ENCODE measurements at places on chromosomes 4 and X. TPM values are rescaled to one million over a fixed set of nuclear protein-coding genes. Genes with fewer than 3 reads are reported as not detected.

DNA sequence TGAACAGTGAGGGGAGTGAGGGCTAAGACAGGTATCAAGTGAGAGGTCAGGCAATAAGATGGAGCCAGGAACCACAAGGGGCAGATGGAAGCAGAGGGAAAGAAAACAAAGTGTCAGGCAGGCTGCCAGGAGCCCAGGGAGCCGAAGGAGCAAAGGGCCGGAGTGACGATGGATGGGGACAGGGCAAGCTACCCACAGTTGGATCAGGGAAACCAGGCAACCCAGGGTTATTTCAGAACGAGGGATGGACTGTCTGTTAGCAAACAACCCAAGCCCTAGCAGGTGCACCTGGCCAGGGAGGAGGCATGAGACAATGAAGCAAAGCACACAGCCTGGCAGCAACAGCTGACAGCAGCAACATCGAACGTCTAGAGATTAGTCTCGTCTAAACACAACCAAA, 39.2 kb downstream of the SEL1L3 start:
- H3K4me3 ChIP-seq, result no peak overlapping the region
- H3K4me1 ChIP-seq, result peaks cover 4% of the 10 kb centered on the region
- no peak for DNase-seq

- no peak overlapping the region for H3K4me3 ChIP-seq
- DNase-seq, result no peak
- H3K27me3 ChIP-seq, result peaks cover 6% of the 10 kb centered on the region
- no peaks in the 10 kb centered on the region for H3K36me3 ChIP-seq
Measured at GRCh38 chr4:92265021-92265420, 38.7 kb upstream of the GRID2 start.

GRCh38 chr4:120010646-120011045, 56.0 kb downstream of the MAD2L1 start:
- no peak overlapping the region for H3K4me3 ChIP-seq
- no peak overlapping the region for H3K27ac ChIP-seq
- H3K36me3 ChIP-seq, result peaks cover 3% of the 10 kb centered on the region
- DNase-seq, result no peak
- no peaks in the 10 kb centered on the region for H3K27me3 ChIP-seq

GRCh38 chr4:65393078-65393477, 277.2 kb downstream of the EPHA5 start:
- H3K4me3 ChIP-seq, result no peak overlapping the region
- H3K36me3 ChIP-seq, result peaks cover 2% of the 10 kb centered on the region

GRCh38 chrX:78129714-78130113, 9.7 kb downstream of the TAF9B start:
- H3K4me1 ChIP-seq, result no peaks in the 10 kb centered on the region
- H3K27me3 ChIP-seq, result no peaks in the 10 kb centered on the region
- H3K4me3 ChIP-seq, result no peak overlapping the region
- H3K27ac ChIP-seq, result no peak overlapping the region
- H3K36me3 ChIP-seq, result peaks cover 9% of the 10 kb centered on the region

GRCh38 chr4:152132776-152133175, 372.0 kb upstream of the GATB start:
- no peak overlapping the region for H3K4me3 ChIP-seq
- no peak for DNase-seq
- peaks cover 53% of the 10 kb centered on the region for H3K27me3 ChIP-seq
- no peak overlapping the region for H3K27ac ChIP-seq
- no peaks in the 10 kb centered on the region for H3K4me1 ChIP-seq

GRCh38 chr4:144501231-144501780, 144.7 kb upstream of the HHIP start:
- no peak overlapping the region for H3K4me3 ChIP-seq
- H3K27ac ChIP-seq, result peak overlapping the region; percentile 25
- DNase-seq, result no peak
- peaks cover 13% of the 10 kb centered on the region for H3K4me1 ChIP-seq

- peaks cover 2% of the 10 kb centered on the region for H3K36me3 ChIP-seq
- no peak for DNase-seq
- H3K4me1 ChIP-seq, result peaks cover 8% of the 10 kb centered on the region
- no peak overlapping the region for H3K27ac ChIP-seq
Measured at GRCh38 chrX:39559229-39559628, 538.5 kb downstream of the BCOR start.

GRCh38 chr4:92262371-92262770, 41.4 kb upstream of the GRID2 start:
- no peak overlapping the region for H3K4me3 ChIP-seq
- peaks cover 2% of the 10 kb centered on the region for H3K27me3 ChIP-seq
- peaks cover 3% of the 10 kb centered on the region for H3K4me1 ChIP-seq
- no peak for DNase-seq

GRCh38 chrX:8987672-8988250, 46.2 kb downstream of the FAM9B start:
- DNase-seq, result no peak
- peaks cover 3% of the 10 kb centered on the region for H3K4me1 ChIP-seq
- no peaks in the 10 kb centered on the region for H3K27me3 ChIP-seq
- no peak overlapping the region for H3K4me3 ChIP-seq

DNA sequence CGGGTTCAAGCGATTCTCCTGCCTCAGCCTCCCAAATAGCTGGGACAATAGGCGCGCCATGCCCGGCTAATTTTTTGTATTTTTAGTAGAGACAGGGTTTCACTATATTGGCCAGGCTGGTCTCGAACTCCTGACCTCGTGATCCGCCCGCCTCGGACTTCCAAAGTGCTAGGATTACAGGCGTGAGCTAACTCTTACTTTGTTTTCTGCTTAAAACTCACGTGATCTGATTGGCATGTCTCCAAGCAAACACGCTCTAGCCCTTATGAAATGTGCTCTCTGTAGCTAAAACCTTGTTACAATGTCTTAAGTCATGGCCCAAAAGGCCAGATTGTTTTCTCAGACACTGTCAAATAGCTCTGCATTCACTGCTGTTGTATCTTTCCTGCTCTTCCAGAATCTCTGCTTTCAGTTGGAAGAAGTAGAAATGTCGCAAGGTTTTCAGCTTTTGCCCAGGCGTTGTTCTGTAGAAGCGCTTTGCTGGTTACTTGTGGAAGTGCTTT, 39.7 kb upstream of the OGT start:
- no peaks in the 10 kb centered on the region for H3K4me1 ChIP-seq
- H3K4me3 ChIP-seq, result no peak overlapping the region
- H3K27ac ChIP-seq, result no peak overlapping the region
- H3K36me3 ChIP-seq, result peaks cover 2% of the 10 kb centered on the region
- DNase-seq, result no peak

DNA sequence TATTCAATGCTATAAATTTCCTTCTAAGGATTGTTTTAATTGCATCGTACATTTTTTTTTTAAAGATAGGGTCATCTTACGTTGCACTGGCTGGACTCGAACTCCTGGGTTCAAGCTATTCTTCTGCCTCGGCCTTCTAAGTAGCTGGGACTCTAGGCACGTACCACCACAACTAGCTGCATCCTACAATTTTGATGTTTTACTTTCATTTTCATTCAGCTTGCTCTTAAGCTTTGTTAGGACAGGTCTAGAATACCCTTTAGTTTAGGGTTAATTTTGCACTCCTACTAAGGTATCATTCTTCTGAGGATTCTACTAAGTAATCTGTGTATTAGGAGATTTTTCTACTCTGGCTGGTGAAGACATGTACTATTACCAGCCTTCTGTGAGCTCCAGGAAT, 50.2 kb upstream of the C1GALT1C1 start:
- H3K4me1 ChIP-seq, result no peaks in the 10 kb centered on the region
- no peaks in the 10 kb centered on the region for H3K27me3 ChIP-seq
- no peaks in the 10 kb centered on the region for H3K36me3 ChIP-seq
- no peak overlapping the region for H3K4me3 ChIP-seq
- no peak for DNase-seq

- no peak for DNase-seq
- H3K36me3 ChIP-seq, result no peaks in the 10 kb centered on the region
- no peak overlapping the region for H3K27ac ChIP-seq
- H3K4me1 ChIP-seq, result peaks cover 23% of the 10 kb centered on the region
- H3K27me3 ChIP-seq, result no peaks in the 10 kb centered on the region
- H3K4me3 ChIP-seq, result peak overlapping the region; percentile 47
Measured at GRCh38 chrX:48468247-48468671, 1.8 kb downstream of the SLC38A5 start.

DNA sequence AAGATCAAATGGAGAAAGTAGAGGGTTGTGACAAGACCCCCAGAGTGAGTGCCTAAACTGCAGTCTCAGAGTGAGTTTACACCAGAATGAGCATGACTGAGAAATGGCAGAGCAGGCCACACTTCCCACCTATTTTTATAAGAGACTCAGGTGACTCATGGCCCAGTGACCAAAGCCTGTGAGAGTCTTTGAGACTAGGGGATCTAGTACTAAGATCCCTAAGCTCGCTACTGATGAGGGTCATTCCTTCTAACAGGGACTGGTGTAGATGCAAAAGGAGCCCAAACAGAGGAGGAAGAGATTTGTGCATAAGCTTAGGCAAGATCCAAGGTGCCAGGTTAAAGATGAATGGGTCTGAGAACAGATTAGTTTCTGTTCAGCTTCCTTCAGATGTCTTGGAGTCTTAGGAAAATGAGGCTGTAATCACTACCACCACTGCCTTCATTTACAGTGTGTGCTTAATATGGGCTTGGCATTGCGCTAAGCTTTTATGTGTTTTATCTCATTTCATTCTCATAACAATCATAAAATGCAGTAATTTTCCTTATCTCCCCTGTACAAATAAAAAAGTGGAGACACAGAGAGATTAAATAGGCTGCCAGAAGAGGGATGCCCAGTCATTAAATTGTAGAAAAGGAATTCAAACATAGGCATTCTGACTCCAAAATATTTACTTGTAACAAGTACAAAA, 62.8 kb downstream of the RWDD4 start:
- H3K4me3 ChIP-seq, result no peak overlapping the region
- peaks cover 2% of the 10 kb centered on the region for H3K36me3 ChIP-seq
- H3K4me1 ChIP-seq, result no peaks in the 10 kb centered on the region
- no peak overlapping the region for H3K27ac ChIP-seq

GRCh38 chr4:55181010-55182005, 55.9 kb upstream of the KDR start:
- DNase-seq, result no peak
- no peaks in the 10 kb centered on the region for H3K27me3 ChIP-seq
- H3K27ac ChIP-seq, result peak overlapping the region; percentile 29
- H3K36me3 ChIP-seq, result no peaks in the 10 kb centered on the region

- H3K4me3 ChIP-seq, result no peak overlapping the region
- peaks cover 3% of the 10 kb centered on the region for H3K4me1 ChIP-seq
- H3K36me3 ChIP-seq, result no peaks in the 10 kb centered on the region
- no peak overlapping the region for H3K27ac ChIP-seq
- H3K27me3 ChIP-seq, result no peaks in the 10 kb centered on the region
Measured at GRCh38 chr4:40205259-40206198, 8.7 kb downstream of the RHOH start.

GRCh38 chr4:108129196-108129595, 39.5 kb downstream of the LEF1 start:
- no peak overlapping the region for H3K27ac ChIP-seq
- H3K4me3 ChIP-seq, result no peak overlapping the region
- H3K27me3 ChIP-seq, result no peaks in the 10 kb centered on the region
- no peaks in the 10 kb centered on the region for H3K36me3 ChIP-seq
- H3K4me1 ChIP-seq, result peaks cover 18% of the 10 kb centered on the region

DNA sequence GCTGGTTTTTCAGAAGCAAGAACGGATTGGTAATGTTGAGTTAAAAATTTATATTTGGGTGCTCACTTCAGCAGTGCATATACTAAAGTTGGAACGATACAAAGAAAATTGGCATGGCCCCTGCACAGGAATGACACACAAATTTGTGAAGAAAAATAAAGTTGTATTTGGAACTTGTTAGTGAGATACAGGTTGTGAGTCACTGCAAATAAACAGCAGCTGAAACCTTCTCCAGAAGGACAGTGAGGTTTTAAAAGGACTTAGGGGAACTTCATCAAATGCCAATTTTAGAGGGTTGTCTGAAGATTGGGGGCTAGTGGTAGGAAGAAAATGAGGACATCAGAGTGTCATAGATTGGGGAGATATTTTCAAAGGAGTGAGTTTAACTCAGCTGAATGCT, 79.7 kb upstream of the ELOVL6 start:
- H3K4me3 ChIP-seq, result no peak overlapping the region
- H3K27ac ChIP-seq, result no peak overlapping the region
- DNase-seq, result no peak
- H3K4me1 ChIP-seq, result peaks cover 9% of the 10 kb centered on the region
- H3K36me3 ChIP-seq, result no peaks in the 10 kb centered on the region

- no peak for DNase-seq
- no peaks in the 10 kb centered on the region for H3K27me3 ChIP-seq
- H3K4me1 ChIP-seq, result no peaks in the 10 kb centered on the region
- no peak overlapping the region for H3K27ac ChIP-seq
- H3K4me3 ChIP-seq, result no peak overlapping the region
- H3K36me3 ChIP-seq, result no peaks in the 10 kb centered on the region
Measured at GRCh38 chrX:122115604-122116003, 1068.2 kb downstream of the GLUD2 start.

DNA sequence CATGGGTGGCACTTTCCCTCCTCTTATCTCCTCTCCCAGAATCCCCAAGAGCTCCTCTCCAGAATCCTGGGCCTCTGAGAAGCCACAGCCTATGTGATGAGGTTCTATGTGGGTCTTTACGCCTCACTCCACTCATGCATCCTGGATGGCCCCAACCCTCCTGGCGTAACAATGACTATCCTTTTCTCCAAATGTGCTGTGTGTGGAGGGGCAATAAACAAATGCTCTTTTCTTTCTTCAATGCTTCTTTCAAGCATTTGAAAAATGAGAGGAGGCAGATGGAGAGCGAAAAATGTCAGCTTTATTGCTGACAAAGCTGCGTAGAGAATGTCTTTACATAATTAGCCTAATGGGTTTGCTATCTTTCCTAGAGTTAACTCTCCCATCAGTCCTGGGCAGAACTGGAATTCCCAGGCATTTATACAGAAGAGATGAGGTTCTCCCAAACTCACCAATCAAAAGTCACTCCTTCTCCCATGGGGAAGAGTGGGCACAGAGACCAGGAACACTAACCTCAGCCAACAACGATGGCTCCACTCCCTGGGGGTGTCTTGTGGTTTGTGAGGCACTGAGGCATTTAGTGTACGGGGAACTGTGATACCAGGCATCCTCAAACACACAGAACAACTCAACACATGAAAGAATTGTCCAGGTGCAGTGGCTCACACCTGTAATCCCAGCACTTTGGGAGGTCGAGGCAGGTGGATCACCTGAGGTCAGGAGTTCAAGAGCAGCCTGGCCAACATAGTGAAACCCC, 118.9 kb upstream of the SLC34A2 start:
- no peak overlapping the region for H3K27ac ChIP-seq
- no peaks in the 10 kb centered on the region for H3K36me3 ChIP-seq
- no peak for DNase-seq
- peaks cover 7% of the 10 kb centered on the region for H3K27me3 ChIP-seq
- H3K4me3 ChIP-seq, result no peak overlapping the region

GRCh38 chr4:13089659-13089998, 394.5 kb downstream of the RAB28 start:
- H3K36me3 ChIP-seq, result peaks cover under 1% of the 10 kb centered on the region
- no peaks in the 10 kb centered on the region for H3K27me3 ChIP-seq
- peaks cover 26% of the 10 kb centered on the region for H3K4me1 ChIP-seq

Gene USP17L15
- total RNA-seq, result not detected

Gene TEC
- total RNA-seq, result 0.35 TPM

Gene CT55
- total RNA-seq, result not detected

Gene SHROOM4
- total RNA-seq, result 7.5 TPM

Gene ERCC6L
- 0.87 TPM for total RNA-seq

Gene SPRY1
- total RNA-seq, result 61.4 TPM

Gene HSFX2
- total RNA-seq, result not detected

Gene NEUROG2
- total RNA-seq, result not detected

Gene SLC25A4
- 61.0 TPM for total RNA-seq
